ENCODE measurements at places on chromosomes 5 and 9.
A peak's percentile ranks its signal among the peaks of the same experiment; 100 is the strongest.

GRCh38 chr5:91232523-91232922 is 150.6 kb downstream of the ARRDC3 start:
- no peak for DNase-seq

GRCh38 chr5:28574606-28575005 is 1536.2 kb upstream of the CDH9 start:
- DNase-seq, result no peak

DNA sequence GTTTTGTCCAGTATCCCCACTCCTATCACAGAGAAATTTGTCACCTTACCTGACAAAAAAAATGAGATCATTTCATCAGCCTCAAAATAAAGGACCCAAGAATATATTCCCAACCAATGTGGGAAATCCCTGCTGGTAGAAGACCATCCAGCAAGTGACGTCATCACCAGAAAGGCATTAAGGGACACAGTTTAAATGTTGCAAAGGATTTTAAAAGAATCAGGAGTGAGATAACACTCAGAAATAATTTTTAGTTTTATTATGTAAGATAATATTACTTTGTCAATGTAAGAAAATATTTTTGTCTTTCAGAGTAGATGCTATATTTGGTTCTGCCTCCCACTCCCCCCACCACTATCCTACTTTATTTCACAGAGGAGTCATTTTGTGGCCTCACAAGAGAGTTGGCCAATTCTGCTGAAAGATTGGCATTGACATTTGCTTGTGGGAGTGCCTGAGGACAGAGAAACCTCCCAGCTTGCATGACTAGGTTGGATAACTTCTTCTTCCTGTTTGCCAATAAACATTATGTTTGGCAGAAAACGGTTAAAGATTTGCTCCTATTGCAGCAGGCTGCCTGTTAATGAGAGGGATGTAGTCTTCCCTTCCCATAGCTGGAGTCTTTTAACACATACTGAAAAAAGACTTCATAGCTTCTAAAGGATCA is 288.6 kb upstream of the DAB2 start:
- DNase-seq, result no peak

- peak; percentile 26 for DNase-seq
These were observed 251.7 kb downstream of the DENND1A start for GRCh38 chr9:123678038-123678877.

GRCh38 chr5:58759745-58760144 is 176.9 kb downstream of the RAB3C start:
- no peak for DNase-seq

DNA sequence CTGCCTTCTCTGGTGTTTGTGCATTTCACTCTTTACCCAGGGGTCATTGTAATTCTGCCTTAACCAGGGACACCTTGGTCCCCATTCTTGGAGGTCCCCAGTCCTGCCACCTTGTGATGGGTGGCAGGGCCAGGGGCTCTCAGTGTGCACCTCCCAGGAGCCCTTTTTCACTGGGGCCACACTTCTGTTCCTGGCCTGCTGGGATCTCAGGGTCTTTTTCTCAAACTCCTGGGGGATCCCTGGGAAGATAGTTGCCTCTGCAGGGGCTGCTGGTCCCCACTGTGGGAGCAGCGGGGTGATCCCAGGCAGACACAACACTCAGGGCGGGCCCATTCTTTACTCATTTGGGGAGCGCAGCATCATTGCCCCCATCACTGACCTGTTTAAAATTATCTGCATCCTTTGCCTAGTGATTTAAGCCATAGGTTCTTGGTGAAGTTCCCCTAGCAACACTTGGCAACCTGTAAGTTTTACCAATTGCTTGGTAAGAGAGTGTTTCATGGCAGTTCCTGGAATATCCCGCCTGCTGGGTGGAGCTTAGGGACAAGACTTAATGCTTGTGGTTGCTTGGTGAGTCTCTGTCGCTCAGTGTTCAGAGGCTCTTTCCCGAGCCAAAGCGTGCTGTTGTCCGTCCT is 15.7 kb downstream of the PHF2 start:
- DNase-seq, result no peak

DNA sequence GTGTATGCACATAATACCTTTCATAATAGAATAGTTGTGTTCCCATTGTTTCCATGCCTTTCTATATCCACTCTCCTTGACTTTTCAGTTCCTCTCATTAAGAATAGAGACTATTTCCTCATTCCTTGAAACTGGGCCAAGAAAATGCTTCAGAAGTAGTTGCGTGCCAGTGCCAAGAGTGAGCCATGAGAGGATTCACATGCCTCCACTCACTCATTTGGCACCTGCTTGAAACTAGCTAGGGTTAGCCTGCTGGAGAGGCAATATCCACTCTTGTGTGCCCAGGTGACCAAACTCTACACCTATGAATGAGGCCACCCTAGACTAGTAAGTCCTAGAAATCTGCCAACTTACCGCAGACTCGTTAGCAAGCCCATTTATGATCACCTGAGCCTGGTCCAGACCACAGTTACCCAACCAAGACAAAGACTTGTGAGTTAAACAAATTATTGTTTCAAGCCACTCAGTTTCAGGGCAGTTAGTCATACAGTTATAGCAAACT is 276.3 kb downstream of the EPB41L4A start:
- no peak for DNase-seq

DNA sequence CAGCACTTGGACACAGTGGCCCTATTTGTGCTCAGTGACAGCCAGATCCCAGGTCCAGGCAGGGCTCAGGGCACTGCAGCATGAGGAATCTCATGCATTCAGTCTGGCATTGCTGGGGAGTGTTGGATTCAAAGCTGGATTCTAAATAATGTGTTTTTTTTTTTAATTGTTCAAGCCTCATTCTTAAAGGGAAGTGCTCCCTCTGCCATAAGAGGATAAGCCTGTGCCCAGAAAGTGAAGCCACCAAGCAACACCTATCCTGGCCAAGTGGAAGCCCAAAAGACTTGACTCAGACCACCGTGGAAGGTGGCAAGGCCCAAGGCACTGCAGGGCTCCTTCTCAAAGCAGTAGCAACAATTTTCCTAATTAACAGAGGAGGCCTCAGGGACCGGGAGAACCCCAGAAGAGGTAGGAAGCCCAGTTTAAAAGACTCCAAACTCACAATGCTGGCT is 135.6 kb downstream of the ACTL7B start:
- no peak for DNase-seq

DNA sequence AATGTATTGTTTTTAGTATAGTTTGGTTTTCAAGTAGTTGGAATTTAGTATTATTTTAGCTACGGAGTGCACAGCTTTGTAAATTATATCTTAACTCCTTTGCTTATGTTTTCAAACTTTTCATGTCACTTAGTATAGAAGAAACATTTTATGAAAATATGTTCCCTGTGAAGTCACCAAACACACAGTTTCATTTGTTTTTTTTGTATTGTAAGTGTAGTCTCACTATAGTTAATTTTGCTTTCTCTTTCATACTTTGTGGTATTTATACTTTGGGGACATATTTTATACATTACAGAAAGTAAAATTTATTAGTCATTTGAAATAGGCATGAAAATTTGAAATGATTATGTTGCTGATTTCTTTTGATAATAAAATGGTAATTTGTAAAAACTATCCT is 5.0 kb downstream of the CHSY3 start:
- no peak for DNase-seq

GRCh38 chr9:73807952-73808351 is 656.3 kb downstream of the ANXA1 start:
- no peak for DNase-seq

DNA sequence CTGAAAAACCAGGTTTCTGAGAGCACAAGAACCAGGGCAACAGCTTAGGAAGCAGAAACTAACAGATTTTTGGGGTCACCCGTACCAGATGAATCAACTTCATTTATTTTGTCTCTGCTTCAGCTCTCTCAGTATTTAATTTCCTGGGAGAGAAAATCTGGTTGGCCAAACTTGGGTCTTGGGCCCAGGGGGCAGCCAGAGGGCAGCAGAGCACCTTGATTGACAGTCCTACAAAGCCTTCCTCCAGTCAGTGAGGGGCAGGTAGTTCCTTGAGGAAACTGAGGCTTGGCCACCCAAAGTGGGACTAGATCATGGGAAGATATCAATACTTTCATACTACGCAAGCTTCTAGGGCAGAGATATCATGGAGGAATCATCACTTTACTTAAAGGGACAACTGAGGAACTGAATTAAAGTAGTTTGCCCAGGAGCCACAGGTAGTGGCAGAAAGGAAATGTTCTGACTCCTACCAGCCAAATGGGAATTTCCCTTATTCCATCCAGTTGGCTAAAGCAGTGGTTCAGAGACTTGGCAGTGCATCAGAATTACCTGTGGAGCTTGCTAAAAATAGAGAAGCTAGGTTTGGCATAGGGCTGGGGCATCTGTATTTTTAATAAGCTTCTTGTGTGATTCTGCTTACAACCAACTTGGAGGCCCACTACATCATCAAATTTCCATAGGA is 21.5 kb upstream of the ARHGAP26 start:
- peak; percentile 39 for DNase-seq

DNA sequence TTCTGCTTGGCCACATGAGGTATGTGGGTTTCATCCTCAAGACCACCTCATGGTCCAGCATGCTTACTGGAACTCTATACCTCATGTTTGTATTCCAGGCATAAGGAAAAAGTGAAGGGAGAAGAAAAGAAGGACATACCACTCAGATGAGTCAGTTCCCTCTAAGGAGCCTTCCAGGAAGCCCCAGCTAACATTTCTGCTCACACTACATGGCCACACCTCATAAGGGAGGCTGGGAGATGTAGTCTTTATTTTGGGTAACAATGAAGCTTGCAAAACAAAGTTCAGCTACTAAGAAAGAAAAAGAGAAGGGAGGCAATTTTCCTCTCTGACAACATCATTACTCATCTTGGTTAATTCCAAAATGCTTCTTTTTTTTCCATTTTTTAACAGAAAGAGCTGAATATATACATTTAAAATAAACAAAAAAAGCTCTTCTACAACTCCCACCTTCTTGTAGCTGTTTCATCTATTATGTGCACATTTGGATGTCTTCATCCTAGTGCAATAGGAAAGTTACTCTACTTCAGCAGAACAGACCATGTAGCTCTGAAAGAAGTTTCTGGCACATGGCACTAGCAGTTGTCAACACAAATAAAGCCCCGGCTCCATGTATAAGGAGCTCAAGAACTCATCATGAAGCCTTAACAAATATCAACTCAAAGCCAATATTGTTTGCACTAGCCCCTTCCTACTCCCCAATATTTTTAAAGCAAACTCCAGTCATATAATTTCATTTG is 123.6 kb upstream of the CCDC112 start:
- DNase-seq, result no peak

DNA sequence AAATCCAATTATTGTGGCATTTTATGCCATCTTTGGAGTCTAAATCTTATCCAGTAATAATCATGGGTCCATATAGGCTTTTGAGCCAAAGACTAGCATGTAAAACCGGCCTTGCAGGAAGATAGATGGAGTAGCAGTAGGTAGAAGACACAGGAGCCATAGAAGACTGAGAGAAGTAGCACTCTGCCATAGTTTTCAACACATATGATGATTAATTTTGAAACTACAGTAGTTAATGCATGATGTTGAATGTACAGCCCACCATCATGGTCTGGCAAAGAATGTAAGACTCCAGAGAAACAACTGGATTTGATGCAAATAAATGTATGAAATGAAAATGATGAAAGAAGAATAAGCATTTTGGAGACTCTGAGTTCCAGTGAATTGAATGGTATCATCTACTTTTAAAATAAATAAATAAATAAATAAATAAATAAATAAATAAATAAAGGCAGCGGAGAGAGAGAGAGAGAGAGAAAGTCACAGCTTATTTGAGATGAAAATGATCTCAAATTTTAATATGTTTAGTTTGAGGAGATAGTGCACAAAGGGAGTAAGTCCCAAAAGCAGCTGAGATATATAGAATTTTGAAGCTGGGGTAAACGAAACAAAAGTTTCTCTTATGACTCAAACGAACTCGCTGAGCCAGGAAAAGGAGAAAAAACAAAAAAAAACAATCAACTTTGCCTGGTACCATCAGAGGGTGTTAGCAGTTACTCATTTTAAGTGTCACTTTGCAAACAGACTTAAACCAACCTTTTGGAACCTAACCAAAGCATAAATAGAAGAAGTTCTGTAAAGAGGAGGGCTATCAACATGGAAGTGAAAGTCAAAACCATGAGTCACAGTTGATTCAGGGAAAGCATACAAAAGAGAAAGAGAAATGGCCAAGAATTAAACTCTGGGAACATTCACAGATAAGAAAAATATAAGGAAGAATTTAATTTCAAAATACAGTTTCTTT is 388.7 kb downstream of the CETN3 start:
- DNase-seq, result no peak

DNA sequence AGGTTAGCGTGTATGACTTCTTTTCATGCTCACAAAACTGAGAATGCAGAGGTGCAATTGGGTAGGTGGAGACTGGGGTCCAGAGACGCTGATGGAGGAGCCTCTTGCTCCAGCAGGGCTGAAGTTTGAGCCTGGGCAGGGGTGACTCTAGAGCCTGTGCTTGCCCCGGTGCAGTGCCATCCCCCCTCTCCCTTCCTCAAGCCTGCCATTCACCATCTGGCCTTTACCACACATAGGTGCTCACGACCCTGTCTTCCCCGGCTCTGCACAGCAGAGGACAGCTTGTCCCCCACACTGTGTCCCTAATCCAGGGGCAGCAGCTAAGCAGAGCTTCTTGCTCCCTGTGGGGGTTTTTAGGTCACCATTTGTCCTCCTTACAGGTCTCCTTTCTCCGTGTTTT is 86.5 kb downstream of the DAP start:
- DNase-seq, result no peak
